GM12864 (cell line): ENCODE measurements at places on chromosomes 16 and 17.

GRCh38 chr16:51722467-51722866, 571.4 kb upstream of the SALL1 start:
- DNase-seq: no peak

GRCh38 chr16:85575920-85576319, 37.2 kb upstream of the GSE1 start:
- DNase-seq: no peak

DNA sequence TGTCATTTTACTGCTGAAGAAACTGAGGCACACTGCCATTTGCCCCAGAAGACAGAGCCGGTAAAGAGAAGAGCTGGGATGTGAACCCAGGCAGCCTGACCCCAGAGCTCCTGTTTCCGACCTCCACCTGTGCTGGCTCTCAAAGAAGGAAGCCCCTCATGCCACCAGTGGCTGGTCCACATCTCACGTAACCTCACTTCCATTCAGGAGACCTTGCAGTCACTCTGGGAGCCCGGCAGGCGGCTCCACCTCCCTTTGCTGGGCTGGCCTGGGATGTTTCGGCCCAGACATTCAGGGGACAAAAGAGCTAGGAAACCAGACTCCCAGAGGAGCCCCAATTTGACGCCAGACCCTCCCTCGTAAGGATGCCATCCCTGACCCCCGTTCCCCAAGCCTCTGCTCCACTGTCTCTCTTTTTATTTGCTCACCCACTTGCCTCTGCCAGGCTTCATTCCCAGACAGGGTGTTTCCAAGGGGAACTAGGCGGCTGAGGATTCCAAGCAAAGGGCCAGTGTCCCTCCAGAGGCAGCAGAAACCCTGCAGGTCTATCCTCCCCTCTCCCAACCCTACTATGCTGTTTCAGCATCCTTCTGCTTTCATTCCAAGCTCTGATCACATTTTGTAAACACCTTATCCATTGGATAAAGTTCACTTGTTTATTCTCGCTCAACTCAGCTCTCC, 2.8 kb downstream of the TAF1C start:
- DNase-seq: no peak

- DNase-seq: no peak
Measured at GRCh38 chr17:29010586-29010985, 4.8 kb upstream of the SEZ6 start.

DNA sequence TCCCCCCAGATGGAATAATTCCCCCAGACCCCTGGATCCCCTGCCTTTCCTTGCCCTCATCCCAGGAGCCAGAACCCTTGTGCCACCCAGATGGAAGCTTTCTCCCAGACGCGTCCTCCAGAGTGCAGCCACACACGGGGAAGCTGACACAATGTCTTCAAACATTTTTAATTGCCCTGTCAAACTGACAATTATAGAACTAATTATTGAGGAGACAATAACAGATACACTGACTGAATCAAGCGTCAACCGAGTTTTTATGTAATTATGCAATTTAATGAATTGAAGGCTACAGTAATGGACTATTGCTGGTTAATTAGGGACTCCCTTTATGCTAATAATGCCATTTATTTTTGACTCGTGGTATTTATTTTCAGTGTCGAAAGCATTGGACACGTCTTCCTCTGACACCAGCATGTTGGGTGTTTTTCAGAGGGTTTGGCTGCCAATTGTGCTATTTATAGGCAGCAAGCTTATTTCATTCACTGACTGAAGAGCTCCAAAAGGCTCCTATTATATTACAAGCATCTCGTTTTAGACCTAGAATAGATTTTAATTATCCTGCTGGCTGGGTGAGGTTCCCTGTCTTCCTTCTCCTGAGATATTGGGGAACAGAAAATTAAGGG, 298.2 kb upstream of the C16orf82 start:
- DNase-seq: no peak

- no peak for DNase-seq
Measured at GRCh38 chr16:46832757-46833459, 1.9 kb upstream of the C16orf87 start.

GRCh38 chr16:30472328-30472942, at the start of gene ITGAL:
ITGAL (plus strand) TSS chr16:30472742; CDS start chr16:30472838, 96 bp downstream.
- peak; percentile 90 for DNase-seq

DNA sequence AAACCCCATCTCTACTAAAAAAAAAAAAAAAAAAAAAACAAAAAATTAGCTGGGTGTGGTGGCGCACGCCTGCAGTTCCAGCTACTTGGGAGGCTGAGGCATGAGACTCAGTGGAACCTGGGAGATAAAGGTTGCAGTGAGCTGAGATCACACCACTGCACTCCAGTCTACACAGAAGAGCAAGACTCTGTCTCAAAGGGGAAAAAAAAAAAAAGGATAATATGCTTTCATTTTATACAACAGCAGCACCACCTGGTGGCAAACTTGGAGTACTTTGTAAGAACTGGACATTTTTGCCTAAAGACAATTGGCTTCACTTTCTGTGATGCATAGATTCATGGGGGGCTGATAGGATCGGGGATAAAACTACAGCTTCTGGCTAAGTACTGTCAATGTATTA, 8.5 kb downstream of the CHTF8 start:
- peak; percentile 41 for DNase-seq

- peak; percentile 10 for DNase-seq
Measured at GRCh38 chr16:77584205-77584859, 138.0 kb upstream of the NUDT7 start.

DNA sequence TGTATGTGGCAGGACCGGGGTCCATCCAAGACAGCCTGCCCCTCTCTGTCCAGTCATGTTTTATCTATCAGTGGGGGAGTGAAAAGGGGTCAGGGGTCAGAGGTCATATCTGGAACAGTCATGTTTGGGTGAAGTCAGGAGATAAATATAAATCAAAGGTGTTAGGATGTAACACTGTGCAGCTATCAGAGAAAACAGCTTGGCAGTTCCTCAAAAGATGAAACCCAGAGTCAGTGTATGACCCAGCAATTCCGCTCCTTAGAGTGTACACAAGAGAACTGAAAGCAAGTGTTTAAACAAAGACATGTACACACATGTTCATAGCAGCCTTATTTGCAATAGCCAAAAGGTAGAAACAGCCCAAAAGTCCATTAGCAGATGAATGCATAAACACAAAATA, 361.3 kb downstream of the FOXL1 start:
- DNase-seq: no peak

DNA sequence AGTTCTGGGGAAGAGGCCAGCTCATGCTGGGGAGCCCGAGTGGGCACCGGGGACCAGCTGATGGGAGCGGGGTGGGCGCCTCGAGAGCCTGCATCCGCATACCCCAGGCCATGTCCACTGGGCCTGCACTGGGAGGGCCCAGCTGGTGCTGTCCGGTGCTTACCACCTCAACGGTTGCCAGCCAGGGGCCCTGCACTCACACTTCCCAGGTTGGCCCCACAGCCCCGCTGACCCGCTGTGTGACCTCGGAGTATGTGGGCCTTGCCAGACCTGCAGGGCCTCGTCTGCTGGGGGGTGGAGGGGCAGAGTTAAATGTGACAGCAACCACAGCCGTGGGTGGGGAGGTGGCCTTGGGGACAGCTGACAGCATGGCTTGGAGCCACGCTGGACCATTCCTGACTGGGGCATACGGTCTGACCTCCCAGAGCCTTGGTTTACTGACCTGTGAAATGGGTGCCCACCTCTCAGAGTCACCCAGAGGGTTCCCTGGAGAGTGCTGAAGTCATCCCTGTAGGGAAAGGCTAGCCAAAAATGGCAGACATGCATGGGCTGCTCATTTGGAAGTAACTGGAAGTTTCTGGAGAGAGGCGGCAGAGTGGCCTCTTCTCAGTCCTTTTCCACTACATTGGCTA, 5.4 kb upstream of the GAA start:
- DNase-seq: no peak

DNA sequence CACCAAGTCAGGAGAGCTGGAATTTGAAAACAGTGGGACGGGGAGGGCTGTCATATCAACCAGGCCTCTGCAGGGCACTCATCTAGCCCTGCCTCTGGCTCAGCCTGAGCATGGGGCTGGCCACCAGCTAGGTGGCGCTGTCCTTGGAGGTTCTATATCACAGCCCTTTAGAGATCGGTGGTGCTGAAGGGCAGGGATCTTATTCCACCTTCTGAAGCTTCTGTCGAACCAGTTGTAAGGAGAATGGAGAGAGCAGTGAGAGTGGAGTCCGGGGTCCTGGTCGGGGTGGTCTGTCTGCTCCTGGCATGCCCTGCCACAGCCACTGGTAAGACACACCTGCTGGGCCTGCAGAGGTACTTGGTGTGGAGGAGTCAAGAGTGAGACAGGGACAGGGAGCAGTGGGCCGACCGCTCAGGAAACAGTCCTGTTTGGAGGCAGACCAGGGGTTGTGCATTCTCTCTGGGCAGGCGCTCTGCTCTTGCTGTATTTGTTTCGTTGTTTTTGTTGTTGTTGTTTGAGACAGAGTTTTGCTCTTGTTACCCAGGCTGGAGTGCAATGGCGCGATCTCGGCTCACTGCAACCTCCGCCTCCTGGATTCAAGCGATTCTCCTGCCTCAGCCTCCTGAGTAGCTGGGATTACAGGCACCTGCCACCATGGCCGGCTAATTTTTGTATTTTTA, at the start of gene CES3:
TSS of gene CES3 (plus strand) at position 202 of the 680 bp plus-strand sequence. CDS start at position 244, 42 bp downstream.
- DNase-seq: peak; percentile 36

GRCh38 chr17:4186357-4186881, 43.4 kb downstream of the CYB5D2 start:
- no peak for DNase-seq

DNA sequence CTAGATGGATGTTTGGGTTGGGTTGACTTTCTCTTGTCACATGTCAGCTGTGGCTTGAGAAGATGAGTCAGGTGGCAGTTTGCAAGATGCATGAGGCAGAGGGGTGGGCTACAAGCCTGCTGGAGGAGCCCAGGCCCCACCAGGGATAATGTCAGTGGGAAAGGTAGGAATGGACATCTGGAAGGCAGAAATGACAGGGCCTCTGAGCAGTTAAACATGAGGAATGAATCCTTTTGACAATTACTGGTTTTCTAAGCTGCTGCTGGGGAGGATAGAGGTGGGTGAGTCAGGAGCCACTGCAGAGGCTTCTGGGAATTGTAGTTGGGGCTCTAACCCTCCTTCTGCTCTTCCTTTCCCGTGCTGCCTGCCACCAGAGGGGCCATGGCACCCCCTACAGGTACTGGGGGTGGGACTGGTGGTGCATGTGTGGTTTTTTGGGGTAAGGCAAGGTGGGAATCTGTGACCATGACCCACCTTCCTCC, 15.7 kb downstream of the SLC52A1 start:
- no peak for DNase-seq

GRCh38 chr17:11251561-11252107, 10.6 kb downstream of the SHISA6 start:
- no peak for DNase-seq

DNA sequence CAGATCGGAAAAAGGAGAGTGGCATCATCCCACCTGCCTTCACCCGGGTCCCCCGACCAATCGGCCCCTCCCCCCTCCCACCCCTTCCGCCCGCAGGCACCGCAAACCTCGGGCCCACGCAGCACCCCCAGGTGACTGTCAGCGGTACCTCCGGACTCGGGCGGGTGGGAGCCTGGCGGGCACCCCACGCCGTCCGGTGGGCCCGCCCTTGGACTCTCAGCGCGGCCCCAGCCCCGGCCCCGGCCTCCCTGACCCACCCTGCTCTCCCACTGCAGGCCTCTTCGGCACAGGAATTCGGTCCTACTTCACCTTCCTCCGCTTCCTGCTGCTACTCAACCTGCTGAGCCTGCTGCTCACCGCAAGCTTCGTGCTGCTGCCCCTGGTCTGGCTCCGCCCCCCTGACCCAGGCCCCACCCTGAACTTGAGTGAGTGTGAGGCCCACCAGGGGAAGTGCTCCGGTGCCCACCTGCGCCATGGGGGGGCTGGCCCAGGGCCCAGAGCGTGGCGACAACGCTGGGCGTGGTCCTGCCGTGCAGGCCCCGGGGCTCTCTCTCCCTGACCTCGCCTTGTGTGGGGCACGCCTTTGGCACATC, 1.6 kb downstream of the TMC8 start:
- DNase-seq: peak; percentile 70

DNA sequence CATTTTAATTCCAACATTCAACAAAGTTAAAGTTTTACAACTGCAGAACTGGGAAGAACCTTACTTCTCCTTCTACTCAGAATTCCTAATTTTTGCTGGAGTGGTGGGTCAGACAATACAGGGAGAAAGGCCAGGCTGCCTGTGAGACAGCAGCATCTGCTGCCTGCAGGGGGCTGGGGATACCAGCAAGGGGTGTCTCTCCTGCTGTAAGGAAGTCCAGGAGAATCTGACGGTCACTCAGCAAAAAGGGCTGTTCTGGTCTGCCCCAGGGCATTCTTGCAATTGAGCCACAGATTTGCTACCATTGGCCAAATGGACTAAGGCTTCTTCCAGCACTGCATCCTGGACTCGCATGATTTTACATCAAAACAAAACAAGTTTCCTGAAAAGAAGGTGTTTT, 426.6 kb upstream of the CDH11 start:
- no peak for DNase-seq

- DNase-seq: no peak
Measured at GRCh38 chr16:85819771-85820170, 20.3 kb downstream of the COX4I1 start.

DNA sequence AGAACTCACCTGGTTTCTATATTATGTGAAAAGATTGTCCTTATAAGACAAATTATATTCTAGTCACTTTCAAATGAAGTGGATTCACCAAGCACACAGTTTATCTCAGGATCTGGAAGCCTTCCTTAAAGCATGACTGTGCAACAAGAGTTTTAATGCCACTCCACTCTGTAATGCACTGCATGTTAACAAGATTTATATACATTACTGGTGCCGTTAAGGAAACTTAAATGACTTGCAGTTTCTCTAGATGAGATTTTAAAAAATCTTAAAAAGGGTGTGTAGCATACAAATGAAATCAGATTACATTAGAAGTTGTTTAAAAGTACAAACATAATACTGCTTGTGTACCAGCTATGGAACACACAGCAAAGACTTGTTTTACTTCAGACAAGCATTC, 150.8 kb downstream of the SNX11 start:
- no peak for DNase-seq

DNA sequence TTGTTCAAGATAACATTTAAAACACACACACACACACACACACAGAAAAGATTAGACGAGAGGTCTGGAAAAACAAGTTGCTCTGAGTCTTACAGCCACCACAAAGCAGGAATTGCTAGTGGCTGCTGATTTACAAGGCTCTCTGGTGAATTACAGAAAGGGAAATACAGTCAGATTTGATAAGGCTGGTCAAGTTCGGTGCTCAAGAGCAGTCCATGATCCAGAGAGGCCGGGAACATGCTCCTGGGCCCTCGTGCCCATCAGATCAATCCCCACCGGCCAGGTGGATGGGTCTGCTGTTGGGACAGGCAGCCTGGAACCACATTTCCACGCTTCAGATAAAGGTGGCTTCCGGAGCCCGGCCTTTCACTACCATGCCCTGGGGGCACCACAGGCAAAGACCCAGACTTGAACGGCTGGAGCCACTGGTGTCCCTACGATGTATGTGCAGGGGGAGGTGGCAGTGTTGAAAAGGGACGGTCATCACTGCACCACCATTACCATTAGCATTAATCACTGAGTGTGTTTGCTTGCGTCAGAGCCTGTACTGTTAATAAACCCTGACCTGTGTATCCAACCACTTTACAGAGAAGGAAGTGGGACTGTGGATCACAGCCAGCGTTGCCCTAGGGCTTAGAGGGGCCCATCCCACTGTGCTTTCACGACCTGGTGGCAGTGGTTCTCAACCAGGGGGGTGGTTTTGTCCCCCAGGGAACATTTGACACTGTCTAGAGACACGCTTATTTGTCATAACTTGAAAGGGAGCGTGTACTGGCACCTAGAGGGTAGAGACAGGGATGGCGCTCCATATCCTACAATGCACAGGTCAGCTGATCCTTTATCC, 95.1 kb downstream of the XYLT1 start:
- no peak for DNase-seq

- DNase-seq: no peak
Measured at GRCh38 chr17:57615836-57616757, 129.0 kb downstream of the CCDC182 start.

GRCh38 chr17:50688245-50688644, 19.5 kb downstream of the ANKRD40 start:
- DNase-seq: no peak
